ENCODE measurements at places on chromosomes 11 and 22.

GRCh38 chr11:46337626-46338345 lies 9.5 kb upstream of the DGKZ start:
- DNase-seq, result peak; percentile 54

GRCh38 chr22:29319072-29319471 lies 3.6 kb upstream of the RASL10A start:
- DNase-seq, result no peak

DNA sequence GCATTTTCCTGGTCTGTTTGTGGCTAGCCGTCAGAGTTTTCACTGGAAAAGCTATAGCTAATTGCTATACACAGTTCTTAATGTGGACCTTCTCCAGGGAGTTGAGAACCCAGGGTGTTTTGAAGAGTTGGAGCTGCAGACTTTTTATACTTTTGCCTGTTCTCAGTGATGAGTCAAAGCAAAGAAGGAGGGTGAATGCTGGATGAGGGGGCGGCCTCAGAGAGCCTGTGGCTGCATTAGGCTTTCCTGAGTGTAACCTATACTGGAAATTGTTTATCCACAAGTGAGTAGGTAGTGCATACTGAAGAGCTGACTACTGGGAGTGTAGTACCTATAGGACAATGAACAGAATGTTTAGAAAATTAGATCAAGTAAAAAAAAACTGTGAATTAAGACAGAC lies 79.7 kb upstream of the HORMAD2 start:
- no peak for DNase-seq

DNA sequence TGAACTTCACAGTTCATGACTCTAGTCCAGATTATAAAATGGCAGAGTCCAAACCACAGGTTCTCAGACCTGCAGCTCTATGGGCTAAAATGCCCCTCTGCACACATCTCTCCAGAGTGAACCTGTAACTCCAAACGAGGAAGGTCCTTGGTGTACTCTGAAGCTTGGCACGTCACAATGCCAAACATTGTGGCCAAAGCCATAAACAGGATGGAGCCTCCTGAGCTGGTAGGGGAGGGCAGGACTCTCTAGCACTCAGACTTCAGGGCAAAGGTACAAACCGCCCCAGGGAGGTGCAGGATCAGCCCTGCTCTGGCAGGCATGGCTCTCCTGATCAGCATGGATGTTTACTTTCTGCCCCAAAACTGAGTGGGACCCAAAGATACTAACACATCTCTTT lies 2.3 kb downstream of the SCUBE2 start:
- DNase-seq, result no peak

DNA sequence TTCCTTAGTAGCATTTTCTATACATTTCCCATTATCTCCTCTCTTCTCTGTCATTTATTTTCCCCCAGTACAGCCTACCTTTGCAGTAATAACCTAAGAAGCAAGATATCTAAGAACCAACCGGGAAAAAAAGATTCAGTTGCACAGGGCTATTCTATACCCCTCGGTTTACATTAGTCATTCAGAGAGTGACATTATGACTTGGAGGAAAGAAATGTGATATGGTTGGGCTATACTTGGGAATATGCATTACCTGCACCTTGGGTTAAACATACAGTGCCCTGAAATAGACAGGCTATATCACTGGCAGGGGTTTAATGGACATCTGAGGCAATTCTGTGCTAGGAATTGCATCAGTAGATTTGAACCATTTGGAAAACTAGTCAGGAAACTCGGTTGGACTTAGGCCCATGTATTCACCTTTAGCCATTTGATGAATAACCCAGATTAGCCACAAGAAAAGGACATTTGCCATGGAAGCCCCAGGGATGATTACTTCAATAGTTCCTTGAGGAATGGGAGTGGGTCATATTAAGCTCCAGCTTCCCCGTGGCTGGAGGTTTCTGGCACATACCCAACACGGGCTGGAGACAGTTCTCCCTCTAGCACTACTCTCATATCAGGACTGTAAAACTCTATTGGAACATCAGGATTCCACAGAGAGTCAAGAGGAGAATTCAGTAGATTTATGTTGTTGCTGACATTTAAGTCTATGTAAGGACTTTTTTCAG lies 973.2 kb downstream of the NTM start:
- no peak for DNase-seq

GRCh38 chr11:122769126-122769780 lies 69.0 kb upstream of the CRTAM start:
- no peak for DNase-seq

DNA sequence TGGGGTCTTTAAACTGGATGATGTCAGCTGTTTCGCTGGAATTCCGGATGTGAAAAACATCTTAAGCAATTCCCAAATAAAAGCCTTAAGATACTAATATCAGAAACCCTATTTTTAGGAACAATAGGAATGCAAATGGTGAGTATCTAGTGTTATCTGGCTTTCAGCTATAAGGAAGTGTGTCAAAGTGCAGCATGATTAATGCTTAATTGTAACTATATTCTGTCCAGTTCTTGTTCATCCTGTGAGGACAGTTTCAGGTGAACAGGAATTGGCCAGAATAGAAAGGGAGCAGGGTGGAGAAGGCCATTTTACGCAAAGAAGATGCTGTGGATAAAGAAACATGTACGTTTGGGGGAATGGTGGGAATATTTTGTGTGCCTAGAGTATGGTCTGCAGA lies 108.2 kb downstream of the RASSF10 start:
- no peak for DNase-seq

- DNase-seq, result no peak
These were observed 41.6 kb downstream of the MRTFA start for GRCh38 chr22:40594924-40595323.

DNA sequence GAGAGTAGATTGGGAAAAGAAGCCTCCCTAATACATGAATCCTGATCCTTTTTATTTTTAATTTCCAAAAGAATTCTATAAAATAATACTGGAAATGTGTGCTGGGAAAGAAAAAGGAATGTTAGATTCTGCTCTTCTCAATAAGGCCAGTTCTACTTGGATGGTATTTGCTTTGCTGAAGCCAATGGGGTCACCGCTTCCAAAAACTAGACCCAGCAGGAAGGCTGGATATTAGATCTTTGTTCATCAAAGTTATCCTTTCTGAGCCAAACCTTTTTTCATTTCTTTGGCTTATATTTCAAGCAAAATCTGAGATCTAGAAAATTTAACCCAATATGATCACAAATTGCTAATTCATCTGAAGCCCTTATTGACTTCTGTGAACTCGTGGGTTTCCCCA lies 41.4 kb downstream of the SCUBE2 start:
- DNase-seq, result no peak

DNA sequence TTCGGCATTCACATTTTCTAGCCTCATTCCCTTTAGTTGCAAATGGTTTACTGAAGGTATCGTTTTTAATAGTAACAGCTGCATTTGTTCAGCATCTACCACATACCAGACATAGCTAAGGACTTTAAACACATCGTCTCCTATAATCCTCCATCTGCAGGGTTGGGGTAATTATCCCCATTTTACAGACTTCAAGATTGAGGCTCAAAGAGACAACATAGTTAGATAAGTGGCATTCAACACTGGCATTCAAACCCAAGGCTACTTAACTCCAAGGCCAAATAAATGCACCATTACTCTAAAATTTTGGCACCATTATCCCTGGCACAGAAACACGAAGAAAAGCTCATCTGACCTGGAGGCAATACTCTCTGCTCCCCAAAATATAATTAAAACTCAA lies 28.5 kb downstream of the SMCO4 start:
- DNase-seq, result no peak

- no peak for DNase-seq
These were observed 41.9 kb downstream of the LRP5 start for GRCh38 chr11:68354148-68354872.

- no peak for DNase-seq
These were observed 244.1 kb downstream of the KIRREL3 start for GRCh38 chr11:126756421-126756820.

- DNase-seq, result no peak
These were observed 54.6 kb upstream of the CHRM4 start for GRCh38 chr11:46445920-46446771.

DNA sequence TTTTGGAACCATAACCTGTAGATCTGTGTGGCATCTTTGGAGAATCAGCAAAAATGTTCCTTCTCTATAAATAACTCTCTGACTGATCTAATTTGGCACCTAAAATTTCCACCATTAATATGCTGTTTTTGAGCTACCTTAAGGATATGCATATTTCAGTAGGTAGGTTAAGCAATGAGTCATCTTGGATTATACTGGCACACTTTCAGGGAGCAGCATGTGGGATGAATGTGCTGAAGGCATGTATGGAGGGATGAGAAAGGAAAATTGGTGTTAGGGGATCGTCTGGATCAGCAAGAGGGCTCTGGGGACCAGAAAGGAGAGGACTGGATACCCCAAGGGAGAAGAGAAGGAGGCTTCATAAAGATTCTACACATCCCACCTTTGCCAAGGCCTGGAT lies 44.6 kb upstream of the ELF5 start:
- no peak for DNase-seq

DNA sequence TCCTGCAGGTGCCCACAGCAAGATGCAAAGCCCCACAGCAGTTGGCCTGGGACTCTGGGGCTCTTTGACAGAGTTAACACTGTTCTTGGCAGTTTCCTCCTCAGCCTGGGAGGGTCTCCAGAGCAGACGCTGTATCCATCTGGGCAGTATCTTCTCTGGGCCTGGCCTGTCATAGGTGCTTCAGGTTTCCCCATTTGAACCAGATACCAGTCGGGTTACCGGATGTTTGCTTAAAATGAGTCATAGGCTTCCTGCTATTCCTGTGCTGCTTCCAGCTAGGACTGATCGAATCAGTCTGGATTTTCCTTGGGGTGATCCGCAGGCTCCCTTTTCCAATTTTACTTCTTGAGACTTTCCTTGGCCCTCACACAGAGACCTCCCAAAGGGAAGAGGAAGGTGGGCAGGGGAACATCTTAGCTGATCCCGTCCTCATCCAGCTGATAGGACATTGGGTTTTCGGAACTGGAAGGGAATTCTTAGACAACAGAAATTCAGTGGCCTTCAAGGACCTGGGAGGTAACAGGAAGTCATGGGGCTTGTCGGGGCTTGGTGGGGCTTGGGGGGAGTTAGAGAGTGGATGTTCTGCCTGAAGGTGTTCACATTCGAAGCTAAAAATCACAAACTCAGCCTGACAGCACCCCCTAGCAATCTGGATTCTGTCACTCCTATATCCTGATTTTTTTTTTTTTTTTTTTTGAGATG lies 2.4 kb upstream of the RANGAP1 start:
- DNase-seq, result no peak

DNA sequence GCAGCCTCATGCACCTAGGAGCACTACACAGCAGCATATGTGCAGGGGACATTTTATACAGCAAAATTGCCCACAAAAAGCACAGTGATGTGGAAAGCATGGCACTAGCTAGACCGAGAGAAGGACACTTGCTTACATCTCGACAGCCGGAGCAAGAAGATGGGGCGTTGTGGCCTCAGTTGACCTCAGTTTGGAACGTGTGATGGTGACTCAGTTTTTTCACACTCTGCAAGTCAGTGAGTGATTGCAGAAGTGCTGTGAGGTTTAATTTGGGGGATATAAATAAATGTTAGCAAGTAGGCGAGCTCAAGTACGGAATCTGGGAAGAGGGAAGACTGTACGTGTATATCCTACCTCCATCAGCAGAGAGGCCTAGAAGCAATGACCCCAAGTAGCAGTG lies 23.3 kb downstream of the LRP5 start:
- DNase-seq, result peak; percentile 40

DNA sequence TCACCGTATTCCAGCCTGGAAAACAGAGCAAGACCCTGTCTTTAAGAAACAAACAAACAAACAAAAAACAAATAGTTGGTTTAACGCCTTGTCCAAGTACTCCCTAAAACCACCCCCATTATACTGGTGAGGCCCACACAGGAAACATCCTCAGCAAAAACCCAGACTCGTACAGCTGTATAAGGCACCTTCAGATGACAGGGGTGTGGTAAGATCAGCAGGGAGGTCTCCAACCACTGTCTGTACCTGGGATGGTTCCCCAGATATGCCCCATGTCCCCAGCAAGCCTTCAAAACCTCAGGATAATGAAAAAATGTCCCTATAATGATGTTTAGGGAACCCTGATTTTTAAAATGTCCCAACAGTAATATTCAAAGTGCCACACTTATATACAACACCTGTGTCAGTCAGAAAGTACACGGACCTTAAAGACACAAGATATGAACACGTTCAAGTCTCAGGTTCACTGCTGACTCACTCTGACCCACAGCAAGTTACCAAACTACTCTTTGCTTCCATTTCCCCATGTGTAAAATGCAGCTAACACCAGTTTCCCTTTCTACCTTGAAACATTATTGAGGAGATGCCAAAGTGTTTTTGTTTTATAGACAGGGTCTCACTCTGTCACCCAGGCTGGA lies 9.3 kb downstream of the SF3A1 start:
- no peak for DNase-seq

DNA sequence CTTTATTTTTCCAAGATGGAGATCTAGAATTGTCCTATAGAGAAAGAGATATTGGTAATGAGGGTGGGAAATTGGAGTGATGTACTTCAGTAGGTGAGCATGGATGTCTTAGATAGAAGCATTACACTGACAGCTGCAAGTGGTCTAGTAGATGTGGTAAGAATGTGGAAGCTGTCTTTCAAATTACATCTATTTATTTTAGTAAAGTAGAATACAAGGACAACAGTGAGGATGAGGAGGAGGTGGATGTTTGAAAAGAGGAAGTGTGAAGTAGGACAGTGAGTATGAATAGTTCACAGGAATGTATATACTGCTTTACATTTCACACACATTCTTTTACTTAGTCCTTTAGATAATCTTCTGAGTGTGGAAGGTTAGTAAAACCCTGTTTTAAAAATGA lies 64.2 kb downstream of the HIPK3 start:
- DNase-seq, result peak; percentile 31

DNA sequence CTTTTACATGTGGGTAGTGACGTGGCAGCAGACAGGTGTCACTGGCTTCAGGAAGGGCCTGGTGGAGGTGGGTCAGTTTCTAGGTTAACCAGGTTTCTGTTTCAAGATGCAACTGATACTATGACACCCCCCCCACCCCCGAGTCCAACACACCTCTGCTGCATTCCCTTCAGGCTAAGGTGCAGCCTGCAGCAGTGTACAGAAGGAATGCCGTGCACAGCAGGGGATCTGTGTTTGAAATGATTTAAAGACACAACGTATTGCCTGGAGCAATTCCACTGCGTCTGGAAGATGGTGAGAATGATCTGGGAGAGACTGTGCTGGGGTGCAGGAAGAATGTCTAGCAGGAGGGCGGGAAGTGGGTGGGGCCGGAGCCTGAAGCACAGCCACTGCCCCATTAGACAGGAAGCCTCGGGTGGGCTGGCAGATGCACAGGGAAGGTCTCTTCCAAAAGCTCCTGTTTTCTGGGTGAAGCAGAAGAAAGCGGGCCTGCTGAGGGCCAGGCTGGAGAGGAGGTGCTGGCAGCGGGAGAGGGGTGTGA lies 11.9 kb upstream of the TESMIN start:
- no peak for DNase-seq

GRCh38 chr11:35077709-35078469 lies 61.1 kb upstream of the CD44 start:
- DNase-seq, result peak; percentile 87

DNA sequence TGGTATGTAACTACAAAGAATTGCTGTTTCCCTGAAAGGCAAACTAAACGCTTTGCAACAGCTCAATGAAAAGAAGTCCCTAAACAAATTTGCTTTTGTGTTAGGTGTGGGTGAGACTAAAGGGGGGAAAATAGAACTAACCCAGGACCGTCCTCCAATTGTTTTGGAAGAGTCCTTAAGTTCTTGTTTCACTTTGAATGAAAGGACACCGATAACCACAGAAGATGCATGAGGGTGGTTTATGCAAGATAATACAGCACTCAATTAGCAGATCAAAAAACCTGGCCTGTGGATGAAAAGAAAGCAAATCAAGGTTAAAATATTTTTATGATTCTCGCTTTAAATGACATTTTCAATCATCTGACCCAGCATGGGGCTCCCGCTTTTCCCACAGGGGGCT lies 304.5 kb upstream of the SYN3 start:
- no peak for DNase-seq

GRCh38 chr22:50556703-50557102 lies 6.0 kb downstream of the SYCE3 start:
- no peak for DNase-seq
